ENCODE measurements at places on chromosomes 6 and 20. TPM values are rescaled to one million over a fixed set of nuclear protein-coding genes. Genes with fewer than 3 reads are reported as not detected.
A peak's percentile ranks its signal among the peaks of the same experiment; 100 is the strongest.

Gene SAYSD1
- 11.2 TPM for total RNA-seq

DNA sequence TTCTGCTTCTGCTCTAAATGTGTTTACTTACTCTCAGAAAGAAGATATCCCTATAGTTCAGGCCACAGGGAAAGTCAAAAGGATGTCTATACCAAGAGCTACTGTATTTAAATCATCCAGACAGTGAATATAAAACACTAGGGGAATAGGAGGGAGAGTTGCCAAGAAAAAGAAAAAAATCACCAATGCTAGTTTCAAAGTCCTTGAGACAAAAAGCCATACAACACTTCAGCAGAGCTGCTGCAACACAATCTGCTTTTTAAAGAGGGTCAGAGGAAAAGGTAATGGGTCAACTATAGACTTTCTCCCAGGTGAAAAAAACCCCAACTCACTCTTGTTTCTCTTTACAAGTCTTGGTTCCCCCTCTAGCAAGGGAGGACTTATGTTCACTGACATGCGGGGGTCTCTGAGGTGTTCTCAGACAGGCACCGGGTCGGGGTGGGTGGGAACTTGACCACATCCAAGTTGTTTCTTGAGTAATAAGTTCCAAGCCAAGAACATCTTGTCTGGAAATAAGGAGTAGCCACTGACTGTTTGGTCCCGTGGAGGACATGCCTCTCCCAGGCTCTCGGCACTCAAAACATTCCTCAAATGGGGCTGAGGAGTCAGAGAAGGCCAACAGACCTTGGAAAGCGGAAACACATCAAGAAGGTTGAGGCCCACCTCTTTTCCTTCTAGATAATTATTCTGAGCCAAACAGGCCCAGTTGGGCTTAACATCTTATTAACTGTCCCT lies 47.7 kb downstream of the GJA10 start:
- H3K36me3 ChIP-seq, result no peaks in the 10 kb centered on the region
- H3K4me3 ChIP-seq, result no peak overlapping the region
- no peak overlapping the region for H3K27ac ChIP-seq
- H3K27me3 ChIP-seq, result no peaks in the 10 kb centered on the region
- no peaks in the 10 kb centered on the region for H3K4me1 ChIP-seq
- DNase-seq, result no peak

GRCh38 chr20:21503345-21503744 lies 10.5 kb downstream of the NKX2-2 start:
- H3K4me1 ChIP-seq, result no peaks in the 10 kb centered on the region
- no peak overlapping the region for H3K27ac ChIP-seq
- H3K4me3 ChIP-seq, result no peak overlapping the region

DNA sequence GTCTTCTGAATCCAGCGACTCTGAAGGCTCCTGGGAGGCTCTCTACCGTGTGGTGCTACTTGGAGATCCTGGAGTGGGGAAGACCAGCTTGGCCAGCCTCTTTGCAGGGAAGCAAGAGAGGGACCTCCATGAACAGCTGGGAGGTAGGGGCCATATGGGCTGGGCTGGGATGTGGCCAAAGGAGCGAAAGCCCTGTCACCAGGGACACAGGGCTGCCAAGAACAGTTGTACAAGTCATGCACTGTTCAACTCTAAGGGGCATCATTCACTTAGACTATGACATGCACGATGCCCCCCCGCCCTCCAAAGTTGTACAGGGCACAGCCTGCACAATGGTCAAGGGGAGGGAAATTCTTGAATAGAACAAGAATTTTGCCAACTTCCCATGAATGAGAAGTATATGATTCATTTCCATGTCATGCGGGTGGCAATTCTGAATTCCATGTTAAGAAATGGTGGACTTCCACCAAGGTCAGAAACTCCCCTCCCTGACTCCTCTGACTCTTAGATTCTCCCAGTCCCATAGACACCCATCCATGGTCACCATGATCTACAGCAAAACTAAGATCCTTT lies 1.6 kb downstream of the REM1 start:
- no peak overlapping the region for H3K4me3 ChIP-seq
- no peak for DNase-seq
- no peaks in the 10 kb centered on the region for H3K36me3 ChIP-seq
- no peak overlapping the region for H3K27ac ChIP-seq

GRCh38 chr6:170250981-170251775 lies 39.7 kb downstream of the DLL1 start:
- H3K4me1 ChIP-seq, result no peaks in the 10 kb centered on the region
- H3K27me3 ChIP-seq, result no peaks in the 10 kb centered on the region
- no peak for DNase-seq
- no peak overlapping the region for H3K4me3 ChIP-seq
- no peak overlapping the region for H3K27ac ChIP-seq

- DNase-seq, result no peak
- no peaks in the 10 kb centered on the region for H3K36me3 ChIP-seq
- H3K4me3 ChIP-seq, result no peak overlapping the region
These were observed 2.7 kb downstream of the FBXO9 start for GRCh38 chr6:53067849-53068361.

Gene TRIM15
- not detected for total RNA-seq

- H3K4me1 ChIP-seq, result peaks cover 3% of the 10 kb centered on the region
- DNase-seq, result no peak
- peaks cover 5% of the 10 kb centered on the region for H3K36me3 ChIP-seq
- no peak overlapping the region for H3K27ac ChIP-seq
These were observed 9.3 kb downstream of the SERAC1 start for GRCh38 chr6:158158748-158159147.

Gene PTGIS
- total RNA-seq, result 351 TPM

Gene ZKSCAN8
- 31.8 TPM for total RNA-seq

DNA sequence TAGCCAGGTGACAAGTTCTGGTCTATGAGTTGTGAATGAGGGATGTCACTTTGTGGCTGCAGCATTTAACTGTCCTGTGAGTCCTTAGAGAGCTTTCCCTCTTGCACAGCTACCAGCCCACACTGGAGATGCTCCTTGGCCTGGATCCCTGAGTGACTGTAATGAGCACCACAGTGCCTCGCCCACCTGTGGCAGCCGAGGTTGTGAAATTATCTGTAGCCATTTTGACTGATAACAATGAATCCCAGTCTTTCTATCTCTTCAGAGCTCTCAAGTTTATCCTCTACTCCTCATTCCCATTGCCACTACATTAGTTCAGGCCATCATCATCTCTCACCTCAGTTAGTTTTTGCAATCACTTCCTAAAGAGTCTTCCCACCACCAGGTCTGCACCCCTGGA lies 41.3 kb upstream of the BEND3 start:
- no peaks in the 10 kb centered on the region for H3K27me3 ChIP-seq
- no peak for DNase-seq
- H3K27ac ChIP-seq, result no peak overlapping the region
- no peak overlapping the region for H3K4me3 ChIP-seq
- no peaks in the 10 kb centered on the region for H3K4me1 ChIP-seq
- no peaks in the 10 kb centered on the region for H3K36me3 ChIP-seq

DNA sequence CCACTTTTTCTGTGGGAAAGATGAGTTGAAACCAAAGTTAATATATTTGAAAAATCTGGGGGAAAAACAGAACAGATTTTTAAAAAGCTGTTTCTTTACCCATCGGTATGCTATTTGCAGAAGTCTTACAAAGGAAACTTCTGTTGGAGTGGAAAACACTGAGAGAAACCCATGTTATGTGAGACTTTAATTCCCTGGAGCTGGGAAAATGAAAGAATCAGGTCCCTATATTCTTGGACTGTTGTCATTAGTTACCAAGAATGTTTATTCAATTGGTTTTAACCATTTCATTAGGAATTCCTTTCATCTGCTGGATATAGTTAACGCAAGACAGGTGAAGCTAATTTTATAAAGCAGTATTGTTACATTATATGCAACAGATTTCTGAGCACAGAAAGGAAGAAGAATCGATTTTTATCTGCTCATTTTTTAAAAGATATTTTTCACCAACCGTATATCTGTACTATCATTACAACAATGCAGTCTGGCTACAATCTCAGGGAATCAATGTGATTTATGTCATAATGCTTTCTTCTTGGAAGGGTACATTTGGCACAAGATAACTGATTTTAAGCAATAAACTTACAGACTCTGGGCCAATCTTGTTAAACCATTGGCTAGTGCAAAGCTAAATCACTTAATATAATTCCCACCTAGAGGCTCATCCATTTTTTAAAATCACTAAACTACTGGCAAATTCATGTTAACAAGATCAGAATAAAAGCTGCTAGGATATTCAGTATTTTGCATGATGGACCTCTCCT lies 170.0 kb downstream of the MOXD1 start:
- H3K4me1 ChIP-seq, result no peaks in the 10 kb centered on the region
- no peak overlapping the region for H3K4me3 ChIP-seq
- no peak overlapping the region for H3K27ac ChIP-seq

GRCh38 chr6:22254886-22255285 lies 42.0 kb downstream of the PRL start:
- no peak for DNase-seq
- H3K4me3 ChIP-seq, result no peak overlapping the region
- H3K27me3 ChIP-seq, result no peaks in the 10 kb centered on the region
- H3K4me1 ChIP-seq, result no peaks in the 10 kb centered on the region
- no peaks in the 10 kb centered on the region for H3K36me3 ChIP-seq
- H3K27ac ChIP-seq, result no peak overlapping the region

DNA sequence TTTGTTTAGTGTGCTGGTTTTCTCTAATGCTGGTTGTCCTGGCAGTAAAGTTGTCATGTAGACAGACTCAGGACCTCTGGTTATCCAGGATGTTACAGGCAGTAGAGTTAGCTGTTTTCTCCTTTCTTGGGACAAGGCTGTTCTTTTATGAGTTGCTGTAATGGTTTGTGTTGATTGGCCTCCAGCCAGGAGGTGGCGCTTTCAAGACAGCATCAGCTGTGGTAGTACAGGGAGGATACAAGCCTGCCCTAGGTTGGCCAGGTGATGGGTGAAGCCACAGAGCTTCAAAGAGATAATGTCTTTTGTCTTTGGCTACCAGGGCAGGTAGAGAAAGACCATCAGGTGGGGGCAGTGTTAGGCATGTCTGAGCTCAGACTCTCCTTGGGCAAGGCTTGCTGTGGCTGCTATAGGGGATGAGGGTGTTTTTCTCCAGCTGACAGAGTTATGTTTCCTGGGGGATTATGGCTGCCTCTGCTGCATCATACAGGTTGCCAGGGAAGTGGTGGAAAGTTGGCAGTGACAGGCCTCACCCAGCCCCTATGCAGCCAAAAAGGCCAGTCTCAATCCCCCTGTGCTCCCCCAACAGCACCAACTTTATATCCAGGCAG lies 127.2 kb upstream of the TAB2 start:
- H3K4me3 ChIP-seq, result no peak overlapping the region
- H3K27ac ChIP-seq, result no peak overlapping the region
- DNase-seq, result no peak
- H3K36me3 ChIP-seq, result no peaks in the 10 kb centered on the region
- no peaks in the 10 kb centered on the region for H3K4me1 ChIP-seq

Gene PRKN
- 17.3 TPM for total RNA-seq

- DNase-seq, result no peak
- H3K27ac ChIP-seq, result peak overlapping the region; percentile 90
- H3K4me1 ChIP-seq, result no peaks in the 10 kb centered on the region
- H3K27me3 ChIP-seq, result no peaks in the 10 kb centered on the region
These were observed 80.6 kb upstream of the NXT1 start for GRCh38 chr20:23269954-23270353.

DNA sequence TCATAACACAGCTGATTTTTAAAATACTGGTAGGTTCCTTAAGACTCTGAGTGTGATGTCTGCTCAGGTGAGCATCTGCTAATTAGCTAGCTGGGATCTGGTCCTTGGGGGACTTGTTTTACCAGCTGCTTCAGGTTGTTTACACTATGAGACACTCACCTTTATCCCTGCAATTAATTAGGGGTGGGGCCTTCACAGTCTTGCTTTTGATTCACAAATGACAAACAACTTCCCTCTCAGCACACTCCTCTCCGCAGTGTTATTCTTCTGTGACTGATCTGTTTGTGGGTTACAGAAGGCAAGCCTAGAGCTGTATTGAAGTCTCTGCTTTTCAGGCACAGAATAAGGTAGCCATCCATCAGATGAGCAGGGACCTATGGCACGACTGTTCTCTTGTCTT lies 62.0 kb upstream of the CD83 start:
- DNase-seq, result no peak
- H3K4me3 ChIP-seq, result no peak overlapping the region
- H3K4me1 ChIP-seq, result no peaks in the 10 kb centered on the region
- H3K27me3 ChIP-seq, result no peaks in the 10 kb centered on the region
- no peaks in the 10 kb centered on the region for H3K36me3 ChIP-seq
- H3K27ac ChIP-seq, result no peak overlapping the region

DNA sequence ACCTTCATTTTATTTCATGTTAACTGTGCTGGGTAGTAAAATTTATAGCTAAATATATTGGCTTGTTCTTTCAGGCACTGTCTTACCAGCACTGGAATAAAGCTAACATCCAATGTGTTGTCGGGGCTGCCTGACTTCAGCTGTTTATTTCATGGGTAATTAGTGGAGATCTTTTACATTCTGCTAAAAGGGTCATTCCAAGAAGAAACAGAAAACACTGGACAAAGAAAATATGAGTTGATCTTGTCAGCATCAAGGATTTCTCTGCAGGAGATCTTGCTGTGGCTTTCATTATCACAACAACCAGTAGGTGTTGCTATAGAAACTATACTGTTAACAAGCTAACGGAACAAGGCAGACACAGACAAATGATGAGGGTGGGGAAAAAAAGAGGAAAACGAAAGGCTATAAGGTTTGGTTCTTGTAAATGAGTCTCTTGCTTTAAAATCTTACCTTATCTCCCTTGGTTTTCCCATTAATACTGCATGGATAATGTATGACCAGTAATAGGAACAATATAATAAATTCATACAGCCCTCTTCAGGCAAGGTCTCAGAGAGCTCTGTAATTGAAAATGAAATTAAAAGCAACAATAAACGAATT lies 206.8 kb downstream of the SIM1 start:
- H3K27ac ChIP-seq, result no peak overlapping the region
- H3K36me3 ChIP-seq, result no peaks in the 10 kb centered on the region
- no peaks in the 10 kb centered on the region for H3K27me3 ChIP-seq
- DNase-seq, result no peak
- no peaks in the 10 kb centered on the region for H3K4me1 ChIP-seq

DNA sequence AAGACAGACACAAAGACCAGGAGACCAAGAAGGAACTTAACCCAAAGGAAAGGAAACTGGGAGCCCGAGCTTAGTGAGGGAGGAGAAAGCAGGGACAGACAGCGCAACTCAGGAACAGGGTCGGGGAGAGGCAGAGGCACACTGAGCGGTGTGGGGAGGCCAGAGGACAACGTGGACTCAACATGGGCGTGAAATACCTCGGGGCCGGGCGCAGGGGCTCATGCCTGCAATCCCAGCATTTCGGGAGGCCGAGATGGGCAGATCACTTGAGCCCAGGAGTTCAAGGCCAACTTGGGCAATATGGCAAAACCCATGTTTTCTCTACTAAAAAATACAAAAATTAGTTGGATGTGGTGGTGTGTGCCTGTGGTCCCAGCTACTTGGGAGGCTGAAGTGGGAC lies 5.7 kb upstream of the RPS6KA2 start:
- no peaks in the 10 kb centered on the region for H3K27me3 ChIP-seq
- H3K4me1 ChIP-seq, result no peaks in the 10 kb centered on the region
- H3K27ac ChIP-seq, result no peak overlapping the region
- no peaks in the 10 kb centered on the region for H3K36me3 ChIP-seq
